ENCODE measurements at places on chromosomes 12 and 14. TPM values are rescaled to one million over a fixed set of nuclear protein-coding genes. Genes with fewer than 3 reads are reported as not detected.

Gene PLBD1
- total RNA-seq: 24.7 TPM

Gene RHOJ
- 13.3 TPM for total RNA-seq

DNA sequence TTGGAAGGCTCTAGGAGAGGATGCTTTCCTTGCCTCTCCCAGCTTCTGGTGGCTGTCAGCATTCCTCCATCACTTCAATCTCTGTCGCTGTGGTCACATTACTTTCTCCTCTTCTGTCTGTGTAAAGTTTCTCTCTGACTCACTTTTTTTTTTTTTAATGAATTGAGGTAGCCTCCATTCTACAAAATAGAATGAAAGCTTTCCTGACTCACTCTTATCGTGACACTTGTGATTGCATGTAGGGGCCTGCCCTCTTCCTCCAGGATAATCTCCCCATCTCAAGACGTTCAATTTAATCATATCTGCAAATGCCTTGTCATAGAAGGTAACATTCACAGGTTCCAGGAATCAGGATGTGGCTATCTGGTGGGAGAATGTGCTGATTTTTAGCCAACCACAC is 153.5 kb upstream of the HMGA2 start:
- DNase-seq: no peak

DNA sequence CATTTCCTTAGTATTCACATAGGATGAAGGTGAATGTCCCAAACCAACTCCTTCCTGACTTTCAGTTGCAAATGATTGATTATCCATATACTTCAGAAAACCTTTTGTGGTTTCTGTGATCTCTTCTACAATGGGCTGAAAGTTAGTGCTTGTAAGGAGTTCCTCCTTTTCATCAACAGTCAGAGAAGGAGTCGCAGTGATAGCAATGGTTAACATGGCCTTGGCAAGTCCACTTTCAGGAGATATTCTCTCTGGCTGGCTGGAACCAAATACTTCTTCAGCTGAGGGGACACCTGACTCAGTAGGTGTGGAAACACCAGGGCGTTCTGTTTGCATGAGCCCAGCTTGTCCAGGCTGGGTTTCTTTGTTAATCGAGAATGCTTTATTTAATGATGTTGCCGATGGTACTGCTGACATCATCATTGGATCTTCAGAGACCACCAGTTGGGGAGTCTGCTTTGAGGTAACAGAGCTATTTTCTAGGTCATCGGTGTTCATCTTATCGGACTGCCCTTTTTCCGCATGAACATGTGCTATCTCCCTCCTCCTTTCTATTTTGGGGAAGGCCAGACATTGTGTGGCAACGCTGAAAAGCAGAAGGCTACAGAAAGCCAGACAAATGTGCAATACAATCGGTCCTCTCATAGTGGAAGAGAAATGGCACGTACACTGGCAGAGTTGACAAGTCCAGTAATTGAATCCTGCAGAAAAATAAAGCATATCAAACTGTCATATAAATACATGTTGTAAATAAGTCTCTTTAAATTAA is 13.1 kb downstream of the ARMH4 start:
- no peak for DNase-seq

DNA sequence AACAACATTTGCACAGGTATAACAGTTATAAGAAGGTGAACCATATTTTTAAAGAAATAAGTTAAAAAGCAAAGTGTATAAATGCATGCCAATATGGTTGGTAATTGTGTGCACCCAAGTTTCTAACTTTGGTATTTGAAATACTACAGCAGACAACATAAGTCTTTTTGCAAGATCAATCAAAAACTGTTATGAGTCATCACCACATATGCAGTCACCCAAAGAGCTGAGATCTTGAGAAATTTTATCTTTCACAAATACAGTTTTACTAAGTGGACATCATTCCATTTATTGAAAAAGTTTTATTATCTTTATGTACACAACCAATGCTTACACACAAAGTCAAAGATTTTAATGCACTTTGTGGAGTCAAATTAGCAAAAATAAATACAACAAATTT is 7.0 kb upstream of the ACSS3 start:
- DNase-seq: no peak

GRCh38 chr12:132114667-132115066 is 29.5 kb downstream of the DDX51 start:
- DNase-seq: no peak
